ENCODE measurements at places on chromosomes 3 and 15.

DNA sequence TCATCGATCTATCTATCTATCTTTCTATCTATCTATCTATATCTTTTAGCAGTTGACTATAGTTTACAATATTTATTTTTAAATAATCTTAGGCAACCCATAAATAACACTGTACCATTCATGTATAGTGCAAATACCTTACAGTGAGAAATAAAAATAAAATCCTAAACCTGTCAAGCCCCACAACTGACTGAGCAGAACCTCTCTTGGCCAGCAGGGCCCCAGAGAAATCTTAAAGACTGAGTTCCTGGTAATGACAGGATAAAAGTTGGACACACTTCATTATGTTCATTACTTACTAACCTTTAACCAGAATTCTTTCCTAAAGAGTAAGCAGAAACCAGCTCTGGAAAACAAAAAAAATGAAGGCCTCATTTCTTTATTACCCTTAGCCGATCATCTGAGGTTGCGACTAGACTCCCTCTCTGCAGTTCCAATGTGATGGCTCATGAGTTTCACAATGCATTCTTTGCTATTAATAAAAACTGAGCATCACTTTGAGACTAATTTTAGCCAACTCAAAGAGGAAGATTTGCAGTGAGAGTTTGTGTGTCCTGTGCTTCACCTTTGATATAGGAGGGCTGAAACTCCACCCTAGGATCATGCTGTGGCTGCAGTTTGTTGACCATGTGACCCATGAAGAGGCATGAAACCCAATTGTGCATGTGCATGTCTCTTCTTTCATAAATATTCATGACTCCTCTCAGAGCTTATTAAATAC, 1072.0 kb downstream of the NSUN3 start:
- no peak for DNase-seq

DNA sequence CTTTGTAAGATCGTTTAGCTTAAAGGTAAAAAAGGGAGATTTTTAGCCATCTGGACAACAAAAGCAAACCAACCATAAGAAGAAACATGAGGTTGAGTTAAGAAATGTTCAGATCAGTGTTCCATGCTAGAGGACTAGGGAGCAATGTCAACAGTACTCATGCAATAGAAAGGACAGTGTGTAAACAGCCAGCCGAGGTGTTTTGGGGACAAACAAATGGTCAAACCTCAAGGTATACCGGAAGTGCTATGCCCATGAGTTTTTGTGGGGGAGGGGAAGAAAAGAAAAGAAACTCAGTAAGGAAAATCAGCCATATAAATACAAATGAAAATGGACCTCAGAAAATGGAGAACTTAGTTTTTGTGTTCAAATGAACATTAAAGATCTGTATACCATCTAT, 289.5 kb upstream of the GRM7 start:
- no peak for DNase-seq

- no peak for DNase-seq
Measured at GRCh38 chr3:140585828-140586227, 92.0 kb upstream of the TRIM42 start.

DNA sequence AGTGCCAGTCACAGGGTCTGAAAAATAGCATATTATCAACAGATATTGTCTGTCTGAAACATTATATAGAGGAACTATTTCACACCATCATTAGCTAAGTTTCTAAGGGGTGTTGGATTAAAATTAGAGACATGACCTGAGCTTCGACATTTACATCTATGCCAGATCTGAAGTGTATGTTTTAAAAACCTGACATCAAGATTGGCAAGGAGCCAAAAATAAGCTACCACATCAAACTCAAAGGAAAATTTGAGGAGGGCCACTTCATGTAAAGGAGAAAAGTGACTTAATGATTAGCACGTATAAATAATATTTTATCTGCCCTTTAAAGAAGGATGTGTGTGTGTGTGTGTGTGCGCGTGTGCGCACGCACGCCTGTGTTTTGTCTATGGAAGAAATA, 752.0 kb upstream of the GRM7 start:
- no peak for DNase-seq

DNA sequence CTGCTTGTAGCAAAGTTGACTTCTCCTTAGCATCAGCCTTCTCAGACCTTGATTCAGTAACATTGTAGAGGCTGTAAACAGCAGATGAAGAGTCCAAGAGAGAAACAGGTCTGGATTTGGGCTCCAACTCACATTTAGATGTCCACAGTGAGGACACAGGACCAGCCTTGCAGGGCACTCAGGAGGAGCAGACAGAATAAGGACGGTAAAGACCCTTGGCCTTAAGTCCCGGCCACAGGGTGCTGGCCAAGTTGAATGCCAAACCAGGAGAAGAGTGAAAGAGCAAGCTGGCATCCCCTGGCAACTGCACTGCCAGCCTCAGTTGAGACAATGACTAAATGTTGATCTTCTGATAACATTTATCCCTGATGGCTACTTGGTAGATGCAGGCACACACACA, 136.3 kb downstream of the LRRK1 start:
- no peak for DNase-seq

- no peak for DNase-seq
Measured at GRCh38 chr3:49410066-49410845, 1.5 kb downstream of the RHOA start.

- no peak for DNase-seq
Measured at GRCh38 chr3:176415661-176416295, 781.5 kb downstream of the TBL1XR1 start.

- no peak for DNase-seq
Measured at GRCh38 chr3:27392950-27393679, 23.9 kb upstream of the NEK10 start.

DNA sequence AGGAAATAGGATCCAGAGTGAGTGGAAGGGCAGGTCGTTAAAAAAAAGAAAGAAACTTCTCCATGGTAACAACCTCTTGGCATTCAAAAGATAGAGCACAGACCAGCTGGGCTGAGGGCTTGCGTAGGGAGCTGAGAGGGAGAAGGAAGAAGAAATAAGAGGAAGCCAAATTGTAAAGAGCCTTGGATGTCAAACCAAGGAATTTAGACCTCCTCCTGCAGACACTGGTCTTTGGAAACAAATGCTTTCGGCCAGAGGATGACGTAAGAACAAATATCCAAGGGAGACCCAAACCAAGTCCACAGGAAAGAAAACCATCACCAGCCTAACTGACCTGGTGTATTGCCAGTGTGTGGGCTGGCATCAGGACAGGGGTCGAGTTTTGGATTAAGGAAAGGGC, 155.2 kb downstream of the UACA start:
- no peak for DNase-seq

DNA sequence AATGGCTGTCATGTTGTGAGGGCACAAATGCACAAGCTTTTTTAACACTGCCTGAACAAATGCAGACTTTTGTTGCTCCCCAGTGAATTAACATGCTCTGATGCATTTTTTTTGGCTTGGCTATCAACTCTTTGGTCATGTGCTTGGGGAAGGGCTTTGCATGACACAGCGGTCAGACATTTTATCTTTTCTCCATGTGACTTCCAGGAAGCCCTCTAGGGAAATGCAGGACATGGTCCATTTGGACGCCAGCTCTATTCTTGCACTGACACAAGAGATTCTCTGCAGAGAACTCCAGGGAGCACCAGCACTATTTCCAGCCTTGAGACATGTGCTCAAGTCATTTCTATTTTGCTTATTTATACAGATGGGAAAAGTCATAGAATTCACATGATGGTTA, 46.2 kb downstream of the NEK11 start:
- DNase-seq, result no peak

DNA sequence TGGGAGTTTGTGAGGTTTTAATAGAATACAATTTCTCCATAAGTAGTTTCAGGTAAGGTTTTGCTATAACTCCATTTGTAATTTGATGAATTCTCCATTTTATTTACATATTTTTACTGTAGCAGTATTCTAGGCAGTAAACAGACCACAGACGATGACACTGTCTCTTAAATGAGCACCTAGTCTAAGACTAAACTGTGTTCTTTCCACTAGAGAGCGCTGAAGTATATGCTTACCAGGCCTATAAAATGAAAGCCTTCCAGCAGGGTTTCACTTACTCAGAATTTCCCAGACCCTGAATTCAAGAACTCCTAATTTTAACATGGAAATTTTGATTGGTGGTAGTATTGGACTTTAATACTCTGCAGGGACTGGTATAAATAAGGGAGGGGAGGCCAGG, 41.6 kb downstream of the POLG start:
- DNase-seq, result no peak

DNA sequence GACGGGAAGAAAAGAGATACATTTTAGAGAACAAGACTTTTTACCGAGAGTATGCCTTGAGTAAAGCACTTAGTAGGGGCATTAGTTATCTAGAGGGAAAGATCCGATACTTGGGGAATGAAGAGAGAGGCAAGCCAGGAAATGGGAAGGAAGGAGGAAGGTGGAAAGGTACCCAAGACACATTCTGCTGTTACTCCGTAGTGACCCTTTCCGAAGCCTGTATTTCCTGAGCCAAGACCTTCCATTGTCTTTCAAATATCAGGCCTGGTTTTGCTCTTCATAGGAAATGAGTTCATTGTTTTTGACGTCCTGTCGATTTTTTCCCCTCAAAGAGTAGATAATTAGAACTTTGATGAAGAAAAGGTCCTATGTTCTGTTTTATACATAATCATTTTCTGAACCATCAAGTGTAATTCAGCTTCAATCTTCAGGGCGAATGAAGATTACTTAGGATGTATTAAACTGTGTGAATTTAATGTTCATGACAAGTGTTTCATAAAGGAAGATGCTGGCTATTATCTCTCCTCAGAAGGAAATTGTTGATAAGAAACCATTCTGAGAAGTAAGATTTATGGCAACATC, 95.7 kb downstream of the PPM1L start:
- DNase-seq, result no peak

GRCh38 chr15:92232317-92232716, 161.4 kb upstream of the ST8SIA2 start:
- DNase-seq, result no peak
